ENCODE measurements at places on chromosomes 3 and 15.

DNA sequence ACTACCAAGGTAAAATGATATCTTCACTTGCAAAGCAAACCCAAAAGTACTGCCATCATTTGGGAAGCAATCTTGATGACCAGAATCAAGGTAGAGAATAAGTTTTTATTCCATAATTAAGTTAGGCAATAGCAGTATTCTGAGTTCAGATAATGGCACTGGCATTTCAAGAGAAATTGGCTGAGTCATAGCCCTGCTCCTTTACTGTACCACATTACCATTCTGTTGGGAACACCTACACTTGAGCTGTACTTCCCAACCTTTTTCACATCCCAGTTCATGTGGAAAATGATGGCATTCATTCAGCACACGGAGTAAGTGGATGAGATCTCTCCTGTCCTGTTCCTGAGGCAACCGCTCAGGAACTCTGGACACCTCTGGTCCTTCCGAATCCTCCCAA lies 311.6 kb upstream of the TPRG1 start:
- DNase-seq: no peak

- no peak for DNase-seq
These were observed 103.8 kb downstream of the RBMS3 start for GRCh38 chr3:29384640-29385039.

DNA sequence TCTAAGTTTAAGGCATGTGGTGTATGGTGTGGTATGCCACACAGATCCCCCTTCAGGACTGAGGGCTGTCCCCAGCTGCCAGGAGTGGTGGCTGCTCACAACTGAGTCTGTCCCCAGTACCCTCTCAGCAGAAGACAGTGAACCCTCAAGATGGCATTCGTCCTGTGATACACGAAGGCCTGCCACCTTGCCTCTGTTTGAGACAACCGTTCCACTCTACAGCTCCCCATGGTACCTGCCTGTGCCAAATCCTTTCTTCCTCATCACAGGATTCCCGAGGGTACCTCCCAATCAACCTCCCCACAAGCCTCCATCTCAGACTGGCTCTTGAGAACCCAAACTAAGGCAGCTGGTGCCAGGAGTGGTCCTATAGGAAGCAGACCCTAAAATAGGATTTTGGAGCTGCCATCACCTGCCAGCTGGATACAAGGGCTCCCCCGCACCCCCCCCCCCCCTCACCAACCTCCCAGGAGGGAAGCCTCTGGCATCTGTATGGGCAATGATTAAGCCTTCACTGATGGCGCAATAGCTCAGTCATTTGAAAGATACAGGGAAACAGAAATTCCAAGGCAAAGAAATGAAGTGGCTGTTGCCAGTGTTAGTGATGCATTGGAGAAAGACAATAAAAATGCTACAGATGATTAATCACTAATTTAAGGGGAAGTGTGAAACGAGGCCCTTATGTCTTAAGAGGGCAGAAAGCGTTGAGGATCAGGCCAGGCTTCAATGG lies 230.0 kb upstream of the LYSMD4 start:
- DNase-seq: no peak

DNA sequence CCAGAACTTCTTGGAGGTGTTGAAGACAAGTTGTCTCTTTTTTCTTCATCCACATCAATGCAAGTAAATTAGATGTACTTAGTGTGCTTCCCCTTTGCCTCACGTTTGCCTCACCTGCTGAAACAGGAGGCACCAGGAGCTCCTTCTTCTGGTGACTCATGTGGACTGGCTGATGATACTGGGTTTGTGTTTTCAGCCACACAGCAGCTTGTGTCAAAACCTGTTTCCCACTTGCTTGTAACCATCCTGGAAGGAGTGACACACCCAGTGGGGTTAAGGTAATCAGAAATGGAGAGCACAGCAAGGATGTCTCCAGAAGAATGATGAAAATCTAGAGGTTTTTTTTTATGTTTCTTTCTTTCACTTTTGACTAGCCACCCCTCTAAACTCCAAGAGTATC lies 143.3 kb upstream of the RBMS3 start:
- no peak for DNase-seq

DNA sequence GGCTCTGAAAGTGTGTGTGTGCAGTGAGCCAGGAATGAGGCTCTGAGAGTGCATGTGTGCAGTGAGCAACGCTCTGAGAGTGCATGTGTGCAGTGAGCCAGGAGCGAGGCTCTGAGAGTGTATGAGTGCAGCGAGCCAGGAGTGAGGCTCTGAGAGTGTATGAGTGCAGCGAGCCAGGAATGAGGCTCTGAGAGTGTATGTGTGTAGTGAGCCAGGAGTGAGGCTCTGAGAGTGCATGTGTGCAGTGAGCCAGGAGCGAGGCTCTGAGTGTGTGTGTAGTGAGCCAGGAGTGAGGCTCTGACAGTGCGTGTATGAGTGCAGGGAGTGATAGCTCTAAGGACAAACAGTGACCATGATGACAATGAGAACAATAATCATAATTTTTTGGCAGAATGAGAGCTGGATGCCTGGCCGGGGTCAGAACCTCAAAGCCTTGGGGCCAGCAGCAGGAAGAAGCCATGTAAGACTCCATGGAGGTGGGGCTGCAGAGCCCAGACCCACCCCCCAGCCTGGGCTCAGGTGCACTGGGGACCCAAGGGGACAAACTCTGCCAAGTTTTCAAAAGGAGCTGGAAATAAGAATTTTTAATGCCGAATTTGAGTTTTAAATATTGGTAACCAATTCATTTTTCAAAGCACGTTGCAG lies 85.7 kb upstream of the PRR20G start:
- DNase-seq: no peak

DNA sequence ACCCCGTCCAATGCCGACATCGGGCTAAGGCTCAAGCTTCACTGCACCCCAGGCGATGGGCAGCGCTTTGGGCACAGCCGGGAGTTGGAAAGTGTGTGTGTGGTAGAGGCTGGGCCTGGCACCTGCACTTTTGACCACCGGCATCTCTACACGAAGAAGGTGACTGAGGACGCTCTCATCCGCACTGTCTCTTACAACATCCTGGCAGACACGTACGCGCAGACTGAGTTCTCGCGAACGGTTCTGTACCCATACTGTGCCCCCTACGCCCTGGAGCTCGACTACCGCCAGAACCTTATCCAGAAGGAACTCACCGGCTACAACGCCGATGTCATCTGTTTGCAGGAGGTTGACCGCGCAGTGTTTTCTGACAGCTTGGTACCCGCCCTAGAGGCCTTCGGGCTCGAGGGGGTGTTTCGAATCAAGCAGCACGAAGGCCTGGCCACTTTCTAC lies 1.0 kb downstream of the PDE12 start:
- peak; percentile 27 for DNase-seq

DNA sequence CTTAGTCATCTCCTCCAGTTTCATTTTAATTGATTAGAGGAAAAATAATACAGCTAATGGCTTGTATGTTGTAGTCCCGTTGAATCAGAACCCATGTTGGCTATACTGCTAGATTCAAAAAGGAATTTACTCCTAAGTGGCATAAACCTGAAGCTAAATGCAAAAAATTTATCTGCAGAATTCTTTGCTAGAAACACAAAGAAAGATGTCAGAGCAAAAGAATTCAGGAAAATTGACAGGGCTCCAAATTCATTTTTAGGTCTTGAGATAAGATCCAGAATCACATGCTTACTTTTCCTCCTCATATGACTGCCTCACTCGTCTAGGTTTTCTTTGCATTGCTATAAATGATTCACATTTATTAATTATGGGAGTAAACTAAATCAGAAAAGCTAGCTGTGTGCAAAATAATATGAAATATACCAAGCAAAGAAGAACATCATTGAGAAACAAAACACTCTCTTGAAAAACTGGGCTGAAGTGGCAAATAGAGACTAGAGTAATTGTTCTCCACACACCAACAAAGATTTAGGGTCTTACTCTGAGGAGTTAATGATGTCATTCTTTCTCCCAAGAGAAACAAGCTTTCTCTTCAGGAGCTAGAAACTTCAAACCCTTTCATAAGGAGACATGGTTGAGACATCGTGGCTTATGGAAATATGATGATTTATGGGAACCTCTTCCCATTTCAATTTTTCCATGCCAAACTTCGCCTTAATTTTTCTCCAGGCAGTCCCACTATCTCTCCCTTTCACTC lies 94.8 kb upstream of the FEZF2 start:
- peak; percentile 10 for DNase-seq

DNA sequence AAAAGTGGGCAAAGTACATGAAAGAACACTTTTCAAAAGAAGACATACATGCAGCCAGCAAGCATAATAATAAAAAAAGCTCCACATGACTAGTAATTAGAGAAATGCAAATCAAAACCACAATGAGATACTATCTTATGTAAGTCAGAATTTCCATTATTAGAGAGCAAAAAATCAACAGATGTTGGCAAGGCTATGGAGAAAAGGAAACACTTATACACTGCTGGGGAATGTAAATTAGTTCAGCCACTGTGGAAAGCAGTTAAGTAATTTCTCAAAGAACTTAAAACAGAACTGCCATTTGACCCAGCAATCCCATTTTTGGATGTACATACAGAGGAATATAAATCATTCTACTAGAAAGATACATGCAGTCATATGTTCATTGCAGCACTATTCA lies 360.7 kb downstream of the NSUN3 start:
- no peak for DNase-seq

DNA sequence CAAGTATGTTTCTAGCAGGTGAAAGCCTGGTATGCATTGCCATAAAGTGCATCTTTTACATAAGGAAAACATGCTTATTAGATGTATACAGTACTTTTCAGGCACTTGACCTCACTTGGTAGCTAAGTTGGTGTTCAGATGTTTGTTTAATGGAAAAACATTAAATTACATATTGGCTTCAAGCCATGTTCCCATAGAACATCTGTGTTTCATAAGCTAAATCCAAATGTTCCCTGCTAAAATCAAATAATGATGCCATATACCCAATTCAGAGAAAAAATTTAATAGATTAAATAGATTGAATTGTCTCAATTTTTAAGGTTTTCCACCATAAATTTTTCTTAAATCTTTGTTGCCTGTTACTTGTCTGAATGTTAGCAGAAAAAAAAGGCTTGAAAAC lies 19.1 kb upstream of the RPL22L1 start:
- no peak for DNase-seq

- peak; percentile 66 for DNase-seq
These were observed 113.8 kb upstream of the TGFBR2 start for GRCh38 chr3:30492322-30493192.

GRCh38 chr15:89971592-89971997 lies 29.5 kb upstream of the ZNF710 start:
- peak; percentile 21 for DNase-seq

DNA sequence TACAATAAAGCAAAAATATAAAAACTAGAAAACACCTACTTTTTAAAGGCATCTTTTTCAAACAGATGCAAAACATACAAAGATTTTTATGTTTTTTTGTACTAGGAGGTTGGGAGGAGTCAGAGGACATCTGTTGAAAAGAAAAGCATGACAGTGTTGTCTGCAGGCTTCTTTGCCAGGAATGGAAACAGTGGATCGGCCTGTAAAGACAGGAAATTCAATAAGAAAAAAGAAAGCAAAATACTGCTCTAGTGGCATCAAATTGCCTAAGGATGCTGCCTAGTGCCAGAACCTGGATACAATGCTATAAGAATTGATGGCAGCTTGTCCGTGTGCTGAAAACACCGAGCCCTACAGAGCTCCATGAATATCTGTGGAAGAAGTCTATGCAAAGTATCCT lies 69.9 kb downstream of the TBC1D5 start:
- peak; percentile 18 for DNase-seq

DNA sequence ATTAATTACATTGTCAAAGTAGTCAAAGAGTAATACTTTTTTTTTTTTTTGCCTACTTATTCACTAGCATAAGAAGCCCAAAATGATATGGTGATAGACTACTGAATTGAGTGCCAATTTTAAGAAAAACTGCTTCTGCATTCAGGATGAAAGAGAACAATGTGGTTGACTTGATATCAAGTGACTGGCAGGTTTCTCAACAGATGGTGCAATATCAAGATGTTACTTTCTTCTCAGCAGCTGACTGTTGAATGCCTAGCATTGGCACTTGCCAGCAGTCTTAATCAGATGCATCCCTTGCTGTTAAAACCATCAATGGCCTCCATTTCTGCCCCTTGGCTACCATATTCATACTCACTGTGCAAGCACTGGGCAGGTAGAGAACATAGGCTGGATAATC lies 863.2 kb downstream of the GBE1 start:
- no peak for DNase-seq
